ENCODE measurements at places on chromosomes 12 and 14.

DNA sequence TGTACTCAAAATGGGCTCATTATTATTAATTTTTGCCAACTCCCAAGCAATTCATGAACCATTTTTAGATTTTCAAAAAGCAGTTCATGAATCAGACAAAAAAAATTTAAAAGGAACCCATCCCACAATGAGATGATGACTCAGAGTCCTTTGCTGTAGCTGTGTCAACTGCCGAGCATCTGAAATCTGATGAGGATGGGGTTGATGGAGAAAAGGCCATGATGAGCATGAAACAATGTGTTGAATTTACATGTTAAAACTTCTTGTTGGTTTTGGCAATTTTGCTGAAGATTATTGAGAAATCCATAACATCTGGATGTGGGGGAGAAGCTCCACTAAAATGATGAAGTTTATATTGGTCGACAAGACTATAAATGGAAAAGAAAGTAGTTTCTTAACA is 378.0 kb downstream of the FOXG1 start:
- peak; percentile 79 for DNase-seq

- no peak for DNase-seq
These were observed 8.7 kb upstream of the TCL1A start for GRCh38 chr14:95722525-95723190.

DNA sequence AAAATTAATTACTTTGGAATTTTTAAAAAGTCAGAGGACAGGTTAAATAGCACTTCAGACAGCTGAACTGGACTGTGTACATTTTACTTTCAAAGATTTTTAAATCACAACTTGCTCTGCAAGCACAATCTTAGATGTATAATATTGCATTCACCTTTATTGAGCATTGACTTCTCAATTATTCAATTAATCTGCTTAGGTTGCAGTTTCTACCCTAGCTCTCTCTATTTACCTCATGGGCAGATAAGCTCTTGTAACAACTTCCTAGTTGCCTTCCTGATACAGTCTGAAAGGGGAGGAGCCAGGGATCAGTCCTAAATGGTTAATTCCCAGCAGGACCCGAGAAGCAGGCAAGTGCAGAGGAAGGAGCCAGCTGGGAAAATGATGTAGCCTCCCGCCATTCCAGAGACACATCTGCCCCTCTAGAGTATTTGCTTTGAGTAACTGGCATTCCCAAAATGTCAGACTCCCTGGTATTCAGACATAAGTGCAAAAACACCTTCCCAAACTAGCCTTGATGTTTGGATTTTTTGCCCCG is 302.8 kb downstream of the GALC start:
- DNase-seq = no peak

DNA sequence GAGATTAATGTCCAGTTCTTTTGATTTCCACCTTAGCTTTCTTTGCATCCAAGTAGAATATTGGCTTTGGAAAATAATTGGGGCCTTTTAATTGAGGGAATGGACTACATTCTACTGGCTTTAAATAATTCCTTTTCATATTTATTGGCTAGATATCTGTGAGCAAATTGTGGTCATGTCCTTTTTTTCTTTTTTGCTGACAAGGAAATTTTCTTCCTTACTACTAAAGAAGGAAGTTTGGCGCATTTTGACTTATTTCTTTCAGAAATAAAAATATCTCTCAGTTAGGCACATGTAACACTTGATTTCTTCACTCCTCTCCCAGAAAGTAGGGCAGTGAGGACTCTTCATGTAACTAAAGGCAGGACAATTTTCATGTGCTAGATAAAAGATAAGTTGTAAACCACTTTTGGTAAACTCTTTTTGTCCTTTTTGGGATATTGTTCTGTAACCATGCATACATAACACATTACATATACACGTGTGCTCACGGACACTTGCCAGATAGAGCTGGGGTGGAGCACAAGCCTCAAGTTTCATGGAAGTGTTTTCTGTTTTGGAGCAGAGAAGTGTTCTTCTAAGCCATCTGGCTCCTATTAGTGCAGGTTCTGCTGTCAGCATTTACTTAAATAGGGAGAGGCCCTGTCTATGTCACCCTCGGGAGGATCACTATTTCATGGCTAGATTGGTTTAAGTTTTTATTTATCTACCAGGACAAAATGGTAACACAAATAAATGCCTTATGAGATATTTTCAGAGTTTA is 85.1 kb upstream of the LRIG3 start:
- no peak for DNase-seq

GRCh38 chr12:14366209-14367039 is 942 bp downstream of the ATF7IP start:
- no peak for DNase-seq

DNA sequence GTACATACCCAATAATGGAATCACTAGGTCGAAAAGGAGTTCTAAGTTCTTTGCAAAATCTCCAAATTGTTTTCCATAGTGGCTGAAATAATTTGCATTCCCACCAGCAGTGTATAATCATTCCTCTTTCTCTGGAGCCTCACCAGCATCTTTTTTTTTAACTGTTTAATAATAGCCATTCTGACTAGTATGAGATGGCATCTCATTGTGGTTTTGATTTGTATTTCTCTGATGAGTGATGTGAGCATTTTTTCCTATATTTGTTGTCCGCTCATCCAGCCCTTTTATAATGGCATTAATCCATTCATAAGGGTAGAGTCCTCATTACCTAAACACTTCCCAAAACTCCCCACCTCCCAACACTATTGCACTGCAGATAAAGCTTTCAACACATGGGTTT is 278.3 kb downstream of the SEC23A start:
- peak; percentile 48 for DNase-seq

DNA sequence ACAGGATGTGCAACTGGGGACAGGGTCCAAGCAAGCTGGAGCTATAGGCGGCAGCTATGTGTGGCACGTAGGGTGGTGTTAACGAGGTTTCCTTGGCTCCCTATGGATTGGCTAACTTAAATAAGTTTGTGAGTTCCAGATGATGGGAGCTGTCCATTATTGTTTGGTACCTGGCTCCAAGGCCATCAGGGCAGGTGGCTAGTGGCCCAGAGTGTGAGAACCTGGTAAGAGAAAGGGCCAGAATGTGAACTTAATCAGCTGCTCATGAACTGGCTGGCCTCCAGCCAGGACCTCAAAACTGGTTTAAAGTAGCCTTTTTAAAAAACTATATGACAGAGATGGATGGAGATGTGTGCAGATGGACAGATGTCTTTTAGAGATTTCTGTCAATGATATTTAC is 1.5 kb upstream of the BDKRB2 start:
- DNase-seq = no peak

DNA sequence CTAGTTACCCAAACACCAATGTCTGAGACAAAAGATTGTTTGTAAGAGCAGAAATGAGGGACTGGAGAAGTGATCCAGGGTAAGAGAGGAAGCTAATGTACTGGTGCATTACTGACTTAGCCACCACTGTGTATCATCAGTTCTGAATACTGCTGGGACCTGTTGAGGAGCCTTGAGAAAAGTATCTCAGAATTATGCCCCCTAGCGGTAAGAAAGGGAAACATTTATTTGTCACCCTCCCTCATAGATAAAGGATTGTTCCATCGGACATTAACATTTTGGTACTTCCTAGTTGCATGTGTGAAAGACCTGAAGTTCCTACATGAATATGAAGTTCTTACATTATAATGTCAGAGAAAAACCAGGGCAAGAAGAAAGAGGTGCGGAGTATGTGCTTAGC is 612.5 kb downstream of the FSCB start:
- DNase-seq = no peak

GRCh38 chr14:23941230-23941629 is 12.3 kb upstream of the DHRS4 start:
- no peak for DNase-seq

GRCh38 chr14:51228890-51229289 is 11.2 kb upstream of the TMX1 start:
- DNase-seq = no peak

GRCh38 chr12:93530358-93530757 is 42.1 kb upstream of the SOCS2 start:
- no peak for DNase-seq

DNA sequence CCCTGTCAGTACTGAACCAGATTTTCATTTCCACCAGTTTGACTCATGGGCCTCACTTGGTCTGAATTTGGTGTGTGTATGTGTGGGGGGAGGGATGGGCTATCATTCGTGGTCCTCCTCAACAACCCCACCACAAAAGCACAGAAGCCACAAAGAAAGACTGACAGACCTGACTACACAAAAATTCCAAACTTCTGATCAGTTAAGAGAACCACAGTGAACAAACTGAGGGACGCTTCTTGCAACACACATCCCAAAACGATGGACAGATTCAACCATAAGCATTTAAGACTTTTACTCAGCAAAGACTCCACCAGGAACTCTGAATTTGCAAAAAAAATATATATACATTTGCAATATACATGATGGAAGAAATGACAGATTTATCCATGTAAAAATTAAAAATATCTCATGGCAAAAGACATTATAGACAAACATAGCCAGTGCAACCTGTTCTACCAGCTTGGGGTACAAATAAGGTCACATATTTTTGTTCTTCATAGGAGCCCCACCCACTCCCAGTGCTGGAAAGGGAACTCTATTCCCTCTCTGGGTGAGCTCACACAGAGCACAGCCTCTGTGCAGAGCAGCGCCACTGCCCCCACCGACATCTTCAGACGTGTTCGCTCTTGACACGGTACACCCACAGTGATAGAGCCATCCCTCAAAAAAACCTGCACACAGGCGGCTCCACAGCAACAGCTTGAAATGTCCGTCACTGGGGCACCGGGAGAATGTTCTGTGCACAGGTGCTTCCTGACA is 49.7 kb downstream of the JAG2 start:
- no peak for DNase-seq

- no peak for DNase-seq
These were observed 48.3 kb downstream of the RIMKLB start for GRCh38 chr12:8746046-8746445.

GRCh38 chr12:101485021-101485420 is 9.9 kb downstream of the SPIC start:
- peak; percentile 9 for DNase-seq

- DNase-seq = no peak
These were observed 10.3 kb downstream of the KRT7 start for GRCh38 chr12:52243259-52243855.

GRCh38 chr14:103045371-103045869 is 11.9 kb downstream of the CDC42BPB start:
- DNase-seq = no peak

- DNase-seq = no peak
These were observed 9.6 kb downstream of the PTPN21 start for GRCh38 chr14:88545256-88545655.

- no peak for DNase-seq
These were observed 30.5 kb upstream of the MON2 start for GRCh38 chr12:62436164-62436503.

DNA sequence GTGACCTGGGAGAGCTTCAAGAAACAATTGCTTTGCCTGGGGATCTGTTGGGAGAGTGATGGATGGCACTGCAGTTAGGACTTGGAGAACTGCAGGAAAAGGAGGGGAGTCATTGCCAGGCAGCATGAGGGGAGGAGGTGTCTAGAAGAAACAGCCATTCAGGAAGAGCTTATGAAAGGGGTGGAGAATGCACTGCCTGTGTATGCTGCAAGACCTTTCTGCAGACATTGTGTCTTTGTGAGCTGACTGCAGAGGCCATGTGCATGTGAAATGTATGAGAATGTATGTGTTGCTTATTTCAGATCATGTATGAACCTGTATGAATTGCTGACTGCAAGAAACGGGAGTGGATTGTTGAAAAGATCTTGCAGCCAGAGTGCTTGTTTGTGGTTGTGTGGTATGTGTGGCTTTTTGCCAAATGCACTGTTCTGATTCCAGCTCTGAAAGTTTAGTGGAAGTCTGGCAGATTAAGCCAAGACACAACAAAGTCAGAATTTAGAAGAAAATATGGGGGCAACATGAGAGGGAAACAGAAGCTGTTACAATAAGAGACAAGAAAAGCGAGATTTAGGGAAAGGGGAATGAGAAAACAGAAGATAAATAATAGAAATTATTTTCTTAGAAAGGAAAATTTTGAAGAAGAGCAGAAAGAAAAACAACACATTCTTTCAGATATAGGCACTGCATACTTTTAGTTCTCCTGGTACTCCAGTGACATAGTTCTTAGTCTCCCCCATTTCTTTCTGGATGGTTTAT is 9.8 kb upstream of the RIMKLB start:
- peak; percentile 75 for DNase-seq

DNA sequence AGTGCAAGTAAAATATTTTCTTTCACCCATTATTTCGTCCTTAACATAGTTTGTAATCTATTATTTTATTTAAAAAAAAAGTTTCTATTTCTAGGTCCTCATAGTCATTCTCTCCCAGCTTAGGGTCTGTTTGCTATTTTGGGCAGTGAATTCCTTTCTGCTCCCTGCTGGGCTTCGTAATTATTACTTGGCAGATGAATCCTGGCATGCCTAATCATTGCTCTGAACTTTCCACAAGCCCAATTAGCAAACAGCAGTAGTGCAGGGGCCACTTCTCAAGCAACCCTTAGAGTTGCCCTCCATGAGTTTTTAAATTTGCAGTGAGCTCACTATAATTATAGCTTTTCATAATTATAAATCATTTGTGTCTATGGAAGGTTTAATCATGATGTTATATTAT is 1378.3 kb upstream of the SEL1L start:
- DNase-seq = no peak

GRCh38 chr14:72643317-72643801 is 250.5 kb downstream of the DPF3 start:
- DNase-seq = peak; percentile 97

GRCh38 chr14:55769877-55770276 is 189.9 kb downstream of the KTN1 start:
- no peak for DNase-seq

DNA sequence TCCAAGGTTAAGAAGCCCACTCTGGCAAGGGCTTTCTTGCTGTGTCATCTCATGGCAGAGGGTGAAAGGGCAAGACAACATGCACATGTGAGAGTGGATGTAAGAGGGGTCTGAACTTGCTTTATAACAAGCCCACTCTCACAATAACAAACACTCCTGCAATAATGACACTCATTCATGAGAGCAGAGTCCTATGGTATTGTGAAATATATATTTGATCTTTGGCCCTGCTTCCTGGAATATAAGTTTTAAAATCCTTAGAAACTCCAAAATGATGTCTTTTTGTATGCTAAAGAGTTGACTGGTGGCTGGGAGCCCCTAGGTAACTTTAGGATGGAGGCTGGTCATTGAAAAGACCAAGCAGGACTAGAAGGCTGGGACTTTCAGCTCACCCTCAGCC is 51.8 kb downstream of the TSPAN8 start:
- DNase-seq = no peak

- DNase-seq = no peak
These were observed 368.6 kb upstream of the CCDC196 start for GRCh38 chr14:66117600-66117999.

DNA sequence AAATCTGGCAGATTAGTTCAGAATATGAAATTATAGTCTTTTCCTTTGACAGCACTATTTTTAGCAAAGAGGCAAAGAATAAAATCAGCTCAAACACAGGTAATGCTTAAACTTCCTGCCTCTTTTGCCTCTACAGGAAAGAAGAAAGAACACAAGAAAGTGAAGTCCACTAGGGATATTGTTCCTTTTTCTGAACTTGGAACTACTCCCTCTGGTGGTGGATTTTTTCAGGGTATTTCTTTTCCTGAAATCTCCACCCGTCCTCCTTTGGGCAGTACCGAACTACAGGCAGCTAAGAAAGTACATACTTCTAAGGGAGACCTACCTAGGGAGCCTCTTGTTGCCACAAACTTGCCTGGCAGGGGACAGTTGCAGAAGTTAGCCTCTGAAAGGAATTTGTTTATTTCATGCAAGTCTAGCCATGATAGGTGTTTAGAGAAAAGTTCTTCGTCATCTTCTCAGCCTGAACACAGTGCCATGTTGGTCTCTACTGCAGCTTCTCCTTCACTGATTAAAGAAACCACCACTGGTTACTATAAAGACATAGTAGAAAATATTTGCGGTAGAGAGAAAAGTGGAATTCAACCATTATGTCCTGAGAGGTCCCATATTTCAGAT is 17.4 kb downstream of the TMPO start:
- DNase-seq = peak; percentile 63

Measured in myocyte (in vitro differentiated cells).